Immature natural killer cell (primary cell): ENCODE measurements at places on chromosomes 3 and 15. TPM values are rescaled to one million over a fixed set of nuclear protein-coding genes. Genes with fewer than 3 reads are reported as not detected.

DNA sequence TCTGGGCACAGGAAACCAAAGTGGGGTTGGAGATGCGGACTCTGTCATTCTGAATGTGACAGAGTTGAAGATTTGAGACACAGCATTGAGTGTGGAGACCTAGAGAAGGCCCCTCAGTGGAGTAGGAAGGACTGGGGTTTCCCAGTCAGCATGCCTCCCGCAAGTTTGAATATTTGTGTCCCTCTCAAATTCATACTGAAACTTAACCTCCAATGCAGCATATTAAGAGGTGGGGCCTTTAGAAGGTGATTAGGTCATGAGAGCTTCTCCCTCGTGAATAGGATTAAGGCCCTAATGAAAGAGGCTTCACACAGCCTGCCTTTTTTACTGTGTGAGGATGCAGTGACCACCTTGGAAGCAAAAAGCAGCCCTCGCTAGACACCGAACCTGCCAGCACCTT is 8.0 kb downstream of the HDDC3 start:
- DNase-seq = no peak

DNA sequence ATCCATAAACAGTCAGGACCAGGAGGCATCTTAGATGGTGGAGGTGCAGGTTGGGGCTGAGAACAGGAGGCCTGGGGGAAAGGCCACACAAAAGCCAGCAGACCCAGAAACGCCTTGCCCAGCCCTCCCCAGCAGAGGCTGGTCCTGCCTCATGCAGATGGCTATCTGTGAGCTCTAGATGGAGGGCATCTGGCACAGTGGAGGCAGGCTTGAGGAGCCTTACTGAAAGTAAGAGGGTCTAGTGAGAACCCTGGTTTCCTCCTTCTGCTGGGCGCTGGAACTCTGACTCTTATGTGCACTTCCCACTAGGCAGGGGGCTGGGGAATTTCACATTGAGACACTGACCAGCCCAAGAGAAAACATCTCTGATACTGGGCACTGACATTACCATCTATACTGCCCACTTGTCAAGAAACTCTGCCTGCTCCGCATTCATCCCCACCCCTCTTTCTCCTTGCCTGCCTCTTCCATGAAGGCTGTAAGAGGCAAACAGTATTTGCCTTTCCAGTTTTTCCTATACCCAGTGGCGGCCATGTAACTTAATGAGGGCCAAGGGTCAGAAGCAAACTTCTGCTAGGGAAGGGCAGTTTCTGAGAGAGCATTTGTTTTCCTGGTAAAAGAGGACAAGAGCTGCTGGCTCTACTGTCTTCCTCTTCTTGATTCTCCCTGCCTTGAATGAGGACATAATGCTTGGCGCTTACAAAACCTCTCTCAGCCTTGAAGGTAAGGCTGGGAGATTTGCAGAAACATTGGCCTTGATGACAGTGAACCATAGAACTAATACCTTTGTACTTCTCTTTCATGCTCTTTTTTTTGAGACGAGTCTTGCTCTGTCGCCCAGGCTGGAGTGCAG is 4.4 kb upstream of the SCN5A start:
- no peak for DNase-seq

DNA sequence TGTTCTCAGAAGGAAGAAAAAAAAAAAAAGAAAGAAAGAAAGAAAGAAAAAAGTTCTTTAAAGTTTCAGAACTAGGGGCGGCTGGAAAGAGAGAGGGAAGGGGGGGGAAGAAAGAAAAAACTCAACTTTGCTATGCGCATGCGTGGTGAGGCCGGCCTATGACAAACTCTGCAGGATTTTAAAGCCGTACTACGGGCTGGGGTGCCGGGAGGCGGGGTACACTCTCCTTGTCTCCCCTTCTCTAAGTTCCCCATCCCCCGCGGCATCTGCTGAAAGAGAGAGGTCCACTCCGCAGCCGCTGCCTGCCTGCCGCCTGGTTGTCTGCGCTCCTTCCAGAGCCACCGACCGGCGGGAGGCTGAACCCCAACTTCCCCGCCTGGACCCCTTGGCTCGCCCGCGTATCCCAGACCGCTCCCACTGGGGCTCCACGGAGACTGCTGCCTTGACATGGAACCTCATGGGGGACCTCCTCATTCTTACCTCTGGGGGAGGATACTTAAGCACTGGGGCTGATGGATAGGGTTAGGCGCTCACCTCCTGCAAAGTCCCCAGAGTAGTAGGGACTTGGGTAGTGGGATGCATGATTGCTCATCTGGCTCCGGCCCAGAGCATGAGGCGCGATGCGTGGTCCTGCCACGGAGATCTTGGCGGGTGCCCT is 1.4 kb upstream of the WNT5A start:
- DNase-seq = no peak

SLC22A14 gene
- not detected for polyA plus RNA-seq

ENTPD3 gene
- polyA plus RNA-seq = not detected

PODXL2 gene
- polyA plus RNA-seq = 3.2 TPM

DNA sequence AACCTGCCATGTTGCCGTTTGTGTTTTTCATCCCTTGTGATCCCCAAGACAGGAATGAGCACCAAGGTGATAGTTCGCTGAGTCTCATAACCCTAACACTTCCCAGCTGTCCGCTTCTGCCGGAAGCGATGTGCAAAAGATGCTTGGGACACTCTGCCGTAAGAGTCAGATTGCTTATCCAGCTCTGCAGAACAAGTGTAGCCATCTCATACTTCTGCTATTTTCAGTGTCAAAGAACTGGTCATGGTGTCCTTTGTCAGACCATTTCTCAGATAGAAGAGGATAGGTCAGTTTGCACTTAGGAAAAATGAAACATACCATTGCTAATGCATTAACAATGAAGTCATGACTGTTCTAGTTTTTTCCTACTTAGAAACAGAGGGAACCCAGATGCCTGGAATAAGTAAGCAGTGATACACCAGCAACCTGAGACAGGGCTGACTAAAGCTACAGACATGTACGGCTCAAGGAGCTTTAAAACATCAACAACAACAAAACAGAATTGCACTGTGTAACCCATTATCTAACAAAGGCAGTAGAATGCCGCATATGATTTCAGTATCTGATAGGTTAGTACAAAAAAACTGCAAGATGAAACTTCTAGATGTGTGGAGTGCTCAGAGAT is 134.0 kb upstream of the IL12A start:
- no peak for DNase-seq

DNA sequence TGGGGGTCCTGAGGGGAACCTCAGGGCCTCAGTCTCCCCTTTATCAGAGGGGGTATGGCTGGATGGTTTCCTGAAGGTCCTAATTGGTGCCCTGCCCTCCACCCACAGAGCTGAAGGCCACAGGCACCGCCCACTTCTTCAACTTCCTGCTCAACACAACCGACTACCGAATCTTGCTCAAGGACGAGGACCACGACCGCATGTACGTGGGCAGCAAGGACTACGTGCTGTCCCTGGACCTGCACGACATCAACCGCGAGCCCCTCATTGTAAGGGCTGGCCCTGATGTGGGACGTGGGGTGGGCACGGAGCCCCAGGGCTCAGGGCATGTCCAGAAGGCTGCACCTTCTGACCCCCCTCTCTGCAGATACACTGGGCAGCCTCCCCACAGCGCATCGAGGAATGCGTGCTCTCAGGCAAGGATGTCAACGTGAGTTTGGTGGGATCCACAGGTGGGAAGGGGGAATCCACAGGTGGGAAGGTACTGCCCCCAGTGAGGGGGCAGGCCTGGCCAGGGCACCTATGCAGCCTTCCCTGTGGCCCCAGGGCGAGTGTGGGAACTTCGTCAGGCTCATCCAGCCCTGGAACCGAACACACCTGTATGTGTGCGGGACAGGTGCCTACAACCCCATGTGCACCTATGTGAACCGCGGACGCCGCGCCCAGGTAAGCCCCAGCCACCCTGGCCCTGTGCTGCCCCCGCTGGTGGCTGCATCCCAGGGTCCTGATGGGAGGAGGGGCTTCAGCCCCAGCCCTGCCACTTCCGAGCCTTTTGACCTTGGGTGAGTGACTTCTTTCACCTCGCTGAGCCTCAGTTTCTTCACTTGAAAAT is 17.5 kb upstream of the GNAT1 start:
- no peak for DNase-seq

GOLGA6B gene
- not detected for polyA plus RNA-seq

DNA sequence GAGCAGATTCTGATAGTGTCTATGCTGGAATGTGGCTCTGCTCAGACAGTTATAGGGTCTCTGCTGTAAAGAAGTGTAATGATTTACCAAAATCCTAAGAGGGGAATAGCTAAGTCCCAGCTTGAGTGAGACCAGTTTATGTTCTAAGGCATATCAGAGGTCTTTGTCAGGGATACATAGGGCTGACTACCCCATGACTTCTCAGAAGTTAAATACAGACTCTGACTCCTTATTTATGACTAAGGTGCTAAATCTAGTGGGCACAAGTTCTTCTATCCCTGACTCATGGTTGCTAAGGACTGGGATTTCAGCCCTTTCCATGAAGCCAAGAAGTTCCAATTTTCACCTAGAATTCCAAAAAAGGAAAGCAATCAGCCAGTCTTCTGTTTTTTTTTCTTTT is 192.6 kb upstream of the POU1F1 start:
- no peak for DNase-seq

DNA sequence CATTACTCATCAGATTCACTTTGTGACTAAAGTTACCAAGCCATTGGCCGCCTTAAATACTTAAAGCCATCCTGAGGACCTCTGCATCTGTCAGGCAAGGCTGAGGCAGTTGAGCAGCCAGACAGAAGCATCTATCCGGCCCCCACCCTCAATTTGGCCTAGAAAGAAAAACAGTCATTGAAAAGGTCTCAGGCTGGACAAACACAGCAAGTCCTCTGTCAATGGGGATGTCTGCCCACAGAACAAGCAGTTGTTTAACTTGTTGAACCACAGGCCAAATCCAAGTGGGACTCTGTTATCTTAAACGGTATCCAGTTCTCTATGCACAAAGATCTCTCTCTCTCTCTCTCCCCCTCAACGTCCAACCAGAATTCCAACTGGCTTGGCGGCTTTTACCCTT is 2.8 kb downstream of the ZIC4 start:
- no peak for DNase-seq

DNA sequence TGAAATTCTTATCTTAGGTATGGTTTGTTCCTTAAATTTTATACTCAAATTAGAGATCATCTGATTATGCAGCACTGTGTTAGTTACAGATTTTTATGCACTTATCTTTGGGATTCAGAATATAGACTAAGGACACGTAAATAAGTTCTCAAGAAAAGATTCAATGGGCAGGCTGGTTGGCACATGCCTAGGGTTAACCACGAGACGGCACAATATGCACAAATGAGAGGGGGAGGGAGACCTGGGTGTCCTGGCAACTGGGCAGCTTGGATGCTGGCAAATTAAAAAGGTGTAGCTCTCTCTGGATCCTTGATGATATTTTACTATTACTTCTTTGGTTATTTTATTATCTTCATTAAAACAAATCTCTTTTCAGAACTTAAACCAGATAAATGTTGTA is 672 bp downstream of the AADAC start:
- no peak for DNase-seq

- DNase-seq = no peak
Measured at GRCh38 chr3:146464005-146464595, 5.3 kb downstream of the PLSCR2 start.

- no peak for DNase-seq
Measured at GRCh38 chr3:184781801-184782200, 30.2 kb upstream of the VPS8 start.

THRB gene
- polyA plus RNA-seq = not detected

BMF gene
- 0.38 TPM for polyA plus RNA-seq

DNA sequence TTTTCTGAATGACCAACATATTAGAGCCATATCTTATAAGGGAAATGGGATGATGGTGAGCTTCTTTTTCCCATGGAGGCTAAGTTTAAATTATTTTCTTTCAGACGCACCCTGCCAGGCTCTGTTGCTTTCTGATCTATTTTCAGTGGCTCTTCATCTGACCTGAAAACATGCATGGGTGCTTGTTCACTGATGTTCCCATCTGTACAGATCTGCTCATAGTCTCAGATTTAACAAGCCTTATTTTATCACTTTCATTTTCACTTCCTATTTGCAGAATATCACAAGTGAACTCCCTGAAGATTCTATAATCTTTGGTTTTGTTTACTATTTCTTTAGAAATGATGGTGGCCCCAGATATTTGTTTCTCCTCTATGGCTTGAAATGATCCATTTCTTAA is 31.1 kb upstream of the SUCLG2 start:
- DNase-seq = peak; percentile 16

DNA sequence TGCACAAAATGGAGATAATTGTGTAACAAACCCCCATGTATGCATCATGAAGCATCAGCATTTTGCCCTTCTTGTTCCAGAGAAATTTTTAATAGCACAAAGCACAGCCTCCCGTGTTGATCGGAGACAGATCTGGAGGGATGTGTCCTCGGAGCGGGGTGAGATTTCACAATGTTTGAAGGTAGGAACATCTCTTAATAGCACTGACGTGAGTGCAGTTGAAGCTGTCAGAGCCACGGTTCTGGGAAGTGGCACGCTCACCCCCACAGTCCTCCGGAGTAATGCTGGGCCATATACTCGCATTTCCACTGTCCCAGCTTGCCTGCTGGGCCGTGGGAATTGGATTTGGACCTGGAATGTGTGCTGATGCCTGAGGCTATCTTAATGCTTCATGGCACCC is 24.1 kb downstream of the ARPP21 start:
- no peak for DNase-seq

- DNase-seq = peak; percentile 67
Measured at GRCh38 chr3:43296565-43296964, 10.2 kb downstream of the SNRK start.

MINAR1 gene
- polyA plus RNA-seq = not detected

ACKR4 gene
- not detected for polyA plus RNA-seq

LRRC15 gene
- not detected for polyA plus RNA-seq

KBTBD8 gene
- polyA plus RNA-seq = 3.0 TPM

IL17RE gene
- not detected for polyA plus RNA-seq

GRCh38 chr3:184813357-184813756 is 1.4 kb downstream of the VPS8 start:
- no peak for DNase-seq

TNFSF10 gene
- 44.6 TPM for polyA plus RNA-seq

ARNT2 gene
- polyA plus RNA-seq = not detected

LRCH3 gene
- polyA plus RNA-seq = 26.3 TPM
